ENCODE measurements at places on chromosomes 3 and 15. TPM values are rescaled to one million over a fixed set of nuclear protein-coding genes. Genes with fewer than 3 reads are reported as not detected.

GRCh38 chr3:115831864-115832263 lies 208.6 kb downstream of the GAP43 start:
- no peak for DNase-seq

- no peak for DNase-seq
These were observed 17.4 kb downstream of the LRIG1 start for GRCh38 chr3:66483409-66483906.

- no peak for DNase-seq
These were observed 104.9 kb upstream of the ST8SIA2 start for GRCh38 chr15:92288755-92289154.

DNA sequence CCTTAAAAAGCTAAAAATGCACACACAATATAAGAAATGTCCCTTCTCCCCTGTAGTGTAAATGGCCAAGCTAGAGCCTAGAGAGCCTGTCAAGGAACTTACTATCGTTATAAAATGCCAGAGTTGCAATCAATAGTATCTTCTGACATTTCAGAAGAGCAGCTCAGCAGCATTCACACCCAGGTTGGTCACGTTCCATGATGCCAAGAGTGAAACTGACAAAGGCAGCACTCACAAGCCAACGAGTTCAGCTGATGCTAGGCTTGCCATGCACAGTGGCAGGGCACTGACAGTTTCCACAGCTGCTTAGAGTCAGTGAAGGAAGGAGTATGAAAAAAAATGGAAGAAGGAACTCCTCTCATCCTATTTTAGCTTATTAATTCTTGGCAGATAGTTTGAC lies 331.4 kb upstream of the CCDC54 start:
- DNase-seq, result no peak

- DNase-seq, result peak; percentile 18
These were observed 39.7 kb downstream of the NPTN start for GRCh38 chr15:73593304-73594074.

DNA sequence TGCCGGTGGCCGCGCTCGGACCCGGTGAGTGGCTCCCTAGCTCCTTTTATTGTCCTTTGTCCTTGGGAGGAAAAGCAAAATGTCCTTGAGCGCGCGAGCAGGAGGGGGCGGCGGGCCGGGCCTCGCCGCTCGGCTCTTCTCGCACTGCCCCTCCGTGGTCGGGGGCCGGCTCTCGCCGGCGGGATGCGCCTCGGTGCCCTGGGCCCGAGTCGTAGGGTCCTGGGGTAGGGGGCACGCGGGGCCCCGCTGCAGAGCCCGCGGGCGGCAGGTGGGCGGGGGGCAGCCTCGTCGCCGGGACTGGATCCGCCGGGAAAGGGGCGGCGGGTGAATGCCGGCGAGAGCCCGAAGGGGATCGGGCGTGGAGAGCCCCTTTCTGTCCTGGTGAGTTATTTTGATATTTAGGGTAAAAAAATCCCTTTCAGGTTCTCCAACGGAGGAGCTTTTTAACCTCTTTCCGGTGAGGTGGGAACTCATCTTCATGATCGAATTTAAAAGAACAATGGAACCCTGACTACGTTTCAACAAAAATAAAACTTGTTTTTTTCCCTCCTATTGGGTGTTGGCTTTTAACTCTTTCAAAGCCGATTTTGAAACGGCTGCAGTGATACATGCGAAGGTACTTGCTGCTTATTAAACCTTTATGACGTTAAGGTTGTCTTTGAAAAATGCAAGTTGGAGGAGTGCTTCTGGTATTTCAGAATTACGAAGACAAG lies 16.8 kb upstream of the CHD2 start:
- DNase-seq, result peak; percentile 59

GRCh38 chr3:132555306-132556035 lies 41.6 kb upstream of the ACKR4 start:
- no peak for DNase-seq

DNA sequence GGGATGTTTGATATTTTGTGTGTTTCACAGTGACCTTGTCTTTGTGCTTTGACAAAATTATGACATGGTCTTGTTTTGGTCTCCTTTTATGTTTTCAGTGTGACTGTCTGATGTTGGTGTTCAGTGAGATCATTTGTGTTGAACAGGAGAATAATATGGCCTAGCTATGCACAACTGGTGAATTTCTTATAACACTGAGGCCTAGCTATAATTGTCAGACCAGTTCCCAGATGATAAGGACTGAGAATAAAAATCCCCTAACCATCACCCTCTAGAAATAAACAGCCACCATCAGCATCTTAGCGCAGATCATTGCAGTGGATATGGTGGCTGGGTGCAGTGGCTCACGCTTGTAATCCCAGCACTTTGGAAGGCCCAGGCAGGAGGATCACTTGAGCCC lies 66.8 kb upstream of the LIMD1 start:
- DNase-seq, result no peak

DNA sequence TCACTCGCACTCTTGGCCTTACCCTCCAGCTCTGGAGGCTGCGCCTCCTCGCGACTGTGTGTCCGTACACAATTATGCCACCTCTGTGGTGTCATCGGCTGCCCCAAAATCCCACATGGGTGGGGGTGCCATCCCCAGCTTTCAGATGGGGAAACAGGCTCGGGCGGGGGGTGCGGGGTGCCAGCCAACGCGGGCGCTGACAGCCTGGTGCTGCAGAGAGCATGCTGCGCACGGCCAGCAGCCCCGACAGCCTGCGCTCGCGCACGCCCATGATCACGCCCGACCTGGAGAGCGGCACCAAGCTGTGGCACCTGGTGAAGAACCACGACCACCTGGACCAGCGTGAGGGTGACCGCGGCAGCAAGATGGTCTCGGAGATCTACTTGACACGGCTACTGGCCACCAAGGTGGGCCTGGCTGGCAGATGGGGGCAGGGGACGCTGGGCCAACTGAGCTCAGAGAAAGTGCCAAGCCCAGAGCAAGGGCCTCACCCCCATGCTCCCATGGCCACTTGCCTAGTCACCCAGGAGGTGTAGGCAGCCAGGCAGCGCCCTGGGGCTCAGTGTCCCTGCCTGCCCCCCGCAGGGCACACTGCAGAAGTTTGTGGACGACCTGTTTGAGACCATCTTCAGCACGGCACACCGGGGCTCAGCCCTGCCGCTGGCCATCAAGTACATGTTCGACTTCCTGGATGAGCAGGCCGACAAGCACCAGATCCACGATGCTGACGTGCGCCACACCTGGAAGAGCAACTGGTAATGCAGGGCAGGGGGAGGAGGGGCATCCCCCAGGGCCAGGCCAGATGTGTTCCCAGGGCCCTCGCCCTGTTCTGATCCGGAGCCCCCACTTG lies 47.0 kb downstream of the PLXNA1 start:
- no peak for DNase-seq

GRCh38 chr15:71013446-71013845 lies 101.8 kb upstream of the THSD4 start:
- no peak for DNase-seq

- no peak for DNase-seq
These were observed 94.7 kb downstream of the LINGO1 start for GRCh38 chr15:77538027-77538451.

Gene C3orf22
- polyA plus RNA-seq, result not detected

Gene EDEM1
- polyA plus RNA-seq, result 13.6 TPM

Gene ROBO2
- polyA plus RNA-seq, result 1.4 TPM

Gene TLR9
- polyA plus RNA-seq, result 0.33 TPM

Gene TGM4
- polyA plus RNA-seq, result not detected

Gene CRYBG3
- 16.2 TPM for polyA plus RNA-seq

Gene AP3B2
- 2.2 TPM for polyA plus RNA-seq
